ENCODE measurements at places on chromosomes 3 and 15.

DNA sequence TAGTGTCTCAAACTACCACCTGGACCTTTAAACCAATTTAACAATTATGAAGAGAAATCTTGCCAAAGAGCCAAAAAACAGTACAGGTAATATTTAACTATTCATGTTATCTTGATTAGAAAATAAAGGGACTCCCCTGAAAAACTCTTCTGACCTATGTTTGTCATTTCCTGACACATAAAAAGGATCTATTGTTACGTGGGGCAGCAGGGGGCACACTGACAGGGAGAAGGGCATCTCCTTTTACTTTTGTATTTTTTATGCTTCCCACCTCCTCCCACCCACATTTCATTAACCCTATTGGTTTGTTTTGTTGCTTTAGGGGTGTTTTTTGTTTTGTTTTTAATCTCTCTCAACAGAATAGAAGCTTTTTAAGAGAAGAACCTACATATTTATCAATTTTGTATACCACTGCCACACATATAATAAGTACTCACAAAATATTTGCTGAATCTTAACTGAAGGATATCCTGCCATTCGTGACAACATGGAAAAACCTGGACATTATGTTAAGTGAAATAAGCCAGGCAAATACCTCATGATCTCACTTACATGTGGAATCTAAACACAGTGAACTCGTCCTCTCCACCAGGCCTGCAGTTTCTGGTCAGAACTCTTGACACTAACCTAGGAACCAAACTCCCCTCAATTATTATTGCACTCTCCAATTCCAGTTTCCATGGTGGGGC is 17.7 kb downstream of the STAG1 start:
- no peak for DNase-seq

- DNase-seq = no peak
Observed at GRCh38 chr15:81024265-81024872, 23.6 kb downstream of the TLNRD1 start.

- DNase-seq = no peak
Observed at GRCh38 chr3:142580061-142580423, 1.5 kb upstream of the ATR start.

- DNase-seq = no peak
Observed at GRCh38 chr15:74889390-74889882, 406 bp upstream of the MPI start.

- DNase-seq = no peak
Observed at GRCh38 chr3:48543271-48543866, 13.2 kb downstream of the PFKFB4 start.

- no peak for DNase-seq
Observed at GRCh38 chr15:91939403-91939831, 85.9 kb downstream of the SLCO3A1 start.

GRCh38 chr3:151877269-151877668 is 3.8 kb downstream of the SUCNR1 start:
- no peak for DNase-seq

- no peak for DNase-seq
Observed at GRCh38 chr15:55319537-55320237, 665 bp downstream of the PIGB start.

DNA sequence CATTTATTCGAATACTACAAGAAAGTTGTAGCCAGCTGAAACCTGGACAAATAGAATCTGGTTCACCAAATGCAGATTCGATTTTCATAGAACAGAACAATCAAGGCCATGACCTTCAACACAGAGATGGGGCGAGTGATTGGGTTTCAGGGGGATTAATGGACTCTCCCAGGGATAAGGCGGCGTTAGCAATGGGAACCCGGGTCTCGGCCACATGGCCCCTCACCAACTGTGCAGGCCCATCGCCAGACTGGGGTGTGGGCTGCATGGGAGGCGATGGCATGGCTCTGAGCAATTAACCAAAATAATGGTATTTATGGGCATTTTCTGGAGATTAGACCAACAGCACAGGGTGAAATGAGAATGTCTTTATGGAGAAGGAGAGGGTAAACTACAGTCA is 34.2 kb downstream of the VGLL4 start:
- DNase-seq = no peak

DNA sequence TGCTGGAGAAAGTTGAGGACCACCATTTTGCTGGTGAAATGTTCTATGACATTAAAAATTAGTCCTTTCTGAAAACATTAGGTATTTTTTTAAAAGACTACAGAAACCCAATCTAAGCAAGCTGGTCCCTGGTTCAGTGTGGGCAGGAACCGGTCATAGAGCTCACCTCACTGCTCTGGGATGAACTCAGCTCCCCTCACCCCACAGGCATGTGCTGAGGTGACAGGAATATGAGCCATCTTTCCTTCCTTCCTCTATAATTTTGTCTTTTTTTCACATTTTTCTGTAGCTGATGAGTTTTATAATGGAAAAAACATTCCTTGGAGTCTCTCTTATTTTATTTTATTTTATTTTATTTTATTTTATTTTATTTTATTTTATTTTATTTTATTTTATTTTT is 8.2 kb upstream of the LRRC15 start:
- no peak for DNase-seq

All from NCI-H526 treated with DMSO at 0.1 percent for 48 hours (cell line).